ENCODE measurements at places on chromosomes 16 and 17.

GRCh38 chr16:28858421-28858820 lies 5.2 kb upstream of the SH2B1 start:
- no peak for DNase-seq

- DNase-seq, result no peak
These were observed 560 bp downstream of the EFNB3 start for GRCh38 chr17:7705269-7706255.

- no peak for DNase-seq
These were observed 8.7 kb downstream of the CCL17 start for GRCh38 chr16:57413301-57413730.

- no peak for DNase-seq
These were observed 163.2 kb downstream of the PPM1E start for GRCh38 chr17:58918884-58919283.

GRCh38 chr17:74430706-74431567 lies 951 bp upstream of the GPRC5C start:
- no peak for DNase-seq

DNA sequence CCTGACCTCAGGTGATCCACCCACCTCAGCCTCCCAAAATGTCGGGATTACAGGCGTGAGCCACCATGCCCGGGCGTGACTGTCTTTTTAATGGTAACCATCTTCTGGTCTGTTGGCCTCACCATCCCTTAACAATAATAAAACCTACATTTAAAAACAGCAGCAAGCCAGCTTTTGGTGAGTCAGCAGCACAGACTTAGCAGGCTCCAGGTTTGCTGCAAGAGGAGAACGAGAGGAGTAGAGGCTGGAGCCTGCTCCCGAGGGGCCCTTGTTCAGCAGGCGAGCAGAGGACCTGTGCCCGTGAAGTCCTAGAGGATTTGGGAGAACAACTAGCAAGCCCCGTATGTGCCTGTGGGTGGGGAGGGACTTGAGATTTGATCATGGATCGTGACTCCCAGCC lies 35.7 kb downstream of the MYH13 start:
- no peak for DNase-seq

- no peak for DNase-seq
These were observed 3.0 kb upstream of the CPNE2 start for GRCh38 chr16:57089406-57089805.

DNA sequence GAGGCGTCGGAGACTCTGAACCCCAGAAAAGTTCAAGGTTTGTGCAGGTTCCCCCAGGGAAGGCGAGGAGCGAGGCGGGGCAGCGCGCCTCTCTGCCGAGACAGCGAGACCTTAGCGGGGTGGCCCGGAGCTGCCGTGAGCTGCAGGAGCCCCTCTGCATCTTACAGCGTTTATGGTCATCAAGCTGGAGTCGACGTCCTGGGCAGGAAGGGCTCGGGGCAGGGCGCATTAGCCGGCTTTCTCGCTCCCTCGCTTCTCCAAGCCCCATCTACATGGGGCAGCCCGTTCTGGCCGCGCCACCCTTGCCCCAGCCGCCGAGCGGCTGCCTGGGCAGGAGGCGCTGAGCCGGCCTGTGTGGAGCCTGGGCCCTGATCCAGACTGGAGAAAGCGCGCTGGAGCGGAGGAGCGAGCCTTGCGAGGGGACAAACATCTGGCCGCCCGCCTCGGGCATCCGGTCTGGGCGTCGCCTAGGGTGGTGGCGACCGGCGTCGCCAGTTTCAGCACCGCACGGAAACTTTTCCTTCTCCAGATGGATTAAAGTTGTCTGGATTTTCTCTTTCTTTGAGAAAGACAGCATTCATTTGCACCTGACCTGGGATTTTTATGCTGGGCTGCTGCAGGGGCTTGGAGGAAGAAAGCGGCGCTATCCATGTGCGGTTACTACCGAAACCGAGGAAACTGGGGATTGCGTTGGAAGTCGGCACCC lies 750 bp downstream of the TMEM132E start:
- DNase-seq, result no peak
